ENCODE measurements at places on chromosomes 4 and X.

GRCh38 chr4:1788254-1788973 is 4.7 kb upstream of the FGFR3 start:
- DNase-seq = no peak

GRCh38 chrX:28625223-28625622 is 38.0 kb downstream of the IL1RAPL1 start:
- DNase-seq = no peak

DNA sequence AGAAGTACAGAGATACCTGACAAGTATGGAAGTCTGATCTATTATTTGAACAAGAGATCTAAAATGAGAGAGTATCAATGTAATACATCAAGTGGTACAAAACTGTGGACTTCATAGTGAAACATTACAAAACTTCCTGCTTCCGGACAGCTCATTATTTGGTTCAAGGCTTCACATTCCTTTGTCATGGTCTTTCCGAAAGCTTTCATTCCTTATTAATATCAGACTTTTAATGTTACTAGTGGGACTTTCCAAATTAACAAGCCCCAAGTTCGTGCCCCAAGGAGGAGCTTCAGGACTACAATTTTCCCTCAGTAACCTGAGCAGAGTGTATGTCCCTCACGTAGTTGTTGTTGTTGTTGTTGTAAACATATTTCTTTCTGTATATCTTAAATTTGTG is 1.2 kb downstream of the CHIC2 start:
- DNase-seq = no peak

DNA sequence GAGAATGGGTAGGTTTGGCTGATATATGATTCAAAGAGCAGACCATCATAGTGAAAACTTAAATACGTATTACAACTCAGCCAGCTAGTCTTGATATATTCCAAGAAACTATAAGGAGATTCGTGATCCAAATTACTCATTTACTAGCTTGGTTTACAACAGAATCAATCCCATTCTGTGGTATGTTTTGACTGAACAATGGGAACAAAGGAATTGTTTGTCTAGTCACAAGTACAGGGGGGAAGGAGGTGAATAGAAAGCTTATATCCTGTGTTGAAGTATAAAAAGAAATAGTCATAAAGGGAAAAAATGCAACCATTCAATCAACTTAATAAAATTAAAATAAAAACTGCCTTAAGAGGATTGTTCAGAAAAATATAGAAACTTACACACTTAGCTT is 17.0 kb downstream of the C4orf54 start:
- no peak for DNase-seq

GRCh38 chr4:77785669-77786068 is 33.5 kb downstream of the CNOT6L start:
- DNase-seq = no peak

DNA sequence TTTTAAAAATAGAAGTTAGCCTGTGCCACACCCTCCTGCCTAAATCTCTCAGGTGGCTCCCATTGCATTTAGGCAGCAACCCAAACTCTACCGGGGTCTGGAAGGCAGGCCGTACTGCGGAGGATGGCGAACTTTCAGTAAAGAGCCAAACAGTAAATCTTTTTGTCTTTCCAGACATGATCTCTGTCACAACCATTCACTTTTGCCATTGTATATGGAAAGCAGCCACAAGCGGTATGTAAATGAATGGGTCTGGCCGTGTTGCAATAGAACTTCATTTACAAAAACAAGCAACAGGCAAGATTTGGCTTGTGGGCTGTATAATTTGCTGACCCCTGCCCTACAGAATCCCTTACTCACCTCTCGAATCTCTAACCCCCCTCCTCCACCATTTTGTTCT is 3.3 kb downstream of the RADX start:
- DNase-seq = no peak

DNA sequence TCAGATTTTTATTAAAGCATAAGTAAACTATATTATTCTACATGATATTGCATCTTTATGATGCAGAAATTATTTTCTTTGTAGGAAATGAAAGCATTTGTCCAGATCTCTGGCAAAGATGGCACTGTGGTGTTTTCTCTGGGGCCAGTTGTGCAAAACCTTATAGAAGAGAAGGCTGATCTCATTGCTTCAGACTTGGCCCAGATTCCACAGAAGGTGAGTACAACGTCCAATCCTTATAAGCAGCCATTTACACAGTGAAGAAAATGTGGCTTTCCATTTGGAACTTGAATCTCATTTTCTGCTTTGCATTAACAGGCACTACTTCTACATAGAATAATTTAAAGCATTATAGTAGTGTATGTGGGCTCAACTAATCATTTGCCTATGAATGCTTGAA is 6.9 kb upstream of the UGT2B7 start:
- no peak for DNase-seq

GRCh38 chrX:10240918-10241317 is 84.1 kb downstream of the CLCN4 start:
- DNase-seq = no peak

- no peak for DNase-seq
Measured at GRCh38 chrX:111567542-111568255, 56.3 kb downstream of the SERTM2 start.

DNA sequence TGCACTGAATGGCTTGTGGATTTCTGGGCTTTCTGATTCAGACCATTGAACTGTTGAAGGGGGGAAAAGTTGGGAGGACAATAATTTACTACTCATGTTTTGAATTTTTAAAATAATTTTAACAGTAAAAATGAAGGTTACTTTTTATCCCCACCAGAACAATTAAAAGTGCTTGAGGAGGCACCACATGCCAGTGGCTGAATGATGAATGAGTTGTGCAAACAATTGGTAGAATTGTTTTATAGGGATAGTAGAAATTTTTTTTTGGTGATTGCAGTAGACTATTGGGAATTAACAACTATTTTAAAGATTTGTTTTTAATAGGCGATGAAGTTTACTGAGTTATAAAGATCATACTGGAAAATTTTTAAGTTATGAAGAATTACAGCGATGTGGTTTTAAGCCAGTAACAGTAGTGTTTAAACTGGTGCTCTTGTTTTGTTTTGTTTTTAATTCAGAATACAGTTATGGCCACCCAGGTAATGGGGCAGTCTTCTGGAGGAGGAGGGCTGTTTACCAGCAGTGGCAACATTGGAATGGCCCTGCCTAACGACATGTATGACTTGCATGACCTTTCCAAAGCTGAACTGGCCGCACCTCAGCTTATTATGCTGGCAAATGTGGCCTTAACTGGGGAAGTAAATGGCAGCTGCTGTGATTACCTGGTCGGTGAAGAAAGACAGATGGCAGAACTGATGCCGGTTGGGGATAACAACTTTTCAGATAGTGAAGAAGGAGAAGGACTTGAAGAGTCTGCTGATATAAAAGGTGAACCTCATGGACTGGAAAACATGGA is 2.7 kb downstream of the REST start:
- no peak for DNase-seq

GRCh38 chrX:151268836-151269235 is 92.5 kb downstream of the GPR50 start:
- DNase-seq = no peak

DNA sequence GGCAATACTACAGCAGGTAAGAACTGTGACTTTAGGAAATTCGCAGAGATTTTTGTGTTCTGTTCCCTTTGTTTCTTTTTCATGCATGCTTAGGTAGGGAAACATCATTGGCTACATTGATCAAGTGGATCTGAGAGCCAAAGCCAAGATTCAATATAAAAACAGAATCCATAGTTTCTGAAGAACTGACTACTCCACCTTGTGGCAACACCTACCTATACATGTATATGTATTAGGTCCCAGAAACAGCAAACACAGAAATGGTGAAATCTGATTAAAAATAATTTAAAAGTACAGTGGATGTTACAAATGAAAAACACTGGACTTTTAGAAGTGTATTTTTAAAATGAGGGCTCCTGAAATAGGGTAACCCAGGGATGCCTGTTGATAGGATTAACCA is 322.6 kb upstream of the MAOA start:
- no peak for DNase-seq

DNA sequence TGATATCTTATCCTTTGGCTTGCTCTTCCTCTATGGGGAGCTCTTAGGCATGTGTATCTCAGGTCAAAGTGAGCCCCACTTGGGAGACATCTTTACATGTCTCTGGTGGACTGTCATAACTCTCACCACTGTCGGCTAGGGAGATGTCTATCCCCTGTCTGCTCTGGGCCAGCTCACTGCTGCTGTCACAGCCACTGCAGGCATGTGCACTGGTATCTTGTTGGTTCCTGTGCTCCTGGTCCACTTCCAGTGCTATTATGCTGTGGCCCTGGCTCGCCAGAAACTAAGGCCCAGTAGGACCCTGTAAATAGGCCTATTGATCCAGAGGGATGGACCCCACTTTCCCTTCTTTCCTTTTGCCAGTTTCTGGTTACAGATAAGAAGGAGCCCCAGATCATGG is 56.6 kb upstream of the LAS1L start:
- no peak for DNase-seq

DNA sequence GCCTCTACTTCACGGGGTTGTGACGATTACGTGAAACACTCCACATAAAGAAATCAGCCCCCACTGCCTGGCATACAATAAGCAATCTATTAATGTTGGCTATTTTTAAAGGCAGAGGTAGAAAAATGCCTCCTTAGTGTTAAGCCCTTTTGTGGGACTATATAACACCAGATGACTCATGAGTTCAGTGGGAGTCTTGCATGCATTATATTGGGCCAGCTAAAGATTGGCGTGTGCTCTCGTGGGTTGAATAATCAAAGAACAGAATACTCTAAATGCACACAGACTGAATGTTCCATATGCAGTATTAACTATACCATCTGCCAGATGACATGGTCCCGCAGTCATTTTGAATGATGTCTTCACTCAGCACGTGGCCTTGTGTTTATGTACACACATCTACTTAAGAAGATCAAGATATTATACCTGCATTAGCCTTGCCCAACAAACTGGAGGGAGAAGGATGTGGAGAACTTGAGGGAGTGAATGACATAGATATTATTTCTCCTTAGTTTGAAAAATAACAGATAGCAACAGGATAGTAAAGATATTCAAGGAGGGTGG is 85.0 kb upstream of the MYOZ2 start:
- no peak for DNase-seq

DNA sequence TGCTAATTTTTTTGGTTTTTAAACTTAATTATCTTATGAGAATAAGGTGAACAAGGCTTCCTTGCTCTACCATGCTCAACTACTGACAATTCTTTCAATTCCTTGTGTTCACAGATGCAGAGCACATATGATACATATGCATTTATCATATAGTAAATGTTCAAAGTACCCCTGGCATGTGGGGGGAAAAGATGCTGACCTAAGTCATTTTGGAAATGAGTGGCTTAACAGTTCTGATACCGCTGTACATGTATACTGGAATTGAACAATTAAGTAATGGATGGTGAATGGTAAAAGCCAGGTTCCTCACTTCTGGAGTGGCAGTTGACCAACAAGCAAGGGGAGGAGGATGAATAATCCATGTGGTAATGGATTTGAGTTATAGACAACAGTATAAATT is 149.6 kb downstream of the NAF1 start:
- DNase-seq = no peak

- DNase-seq = no peak
Measured at GRCh38 chrX:119887721-119888425, 7.8 kb upstream of the AKAP14 start.

DNA sequence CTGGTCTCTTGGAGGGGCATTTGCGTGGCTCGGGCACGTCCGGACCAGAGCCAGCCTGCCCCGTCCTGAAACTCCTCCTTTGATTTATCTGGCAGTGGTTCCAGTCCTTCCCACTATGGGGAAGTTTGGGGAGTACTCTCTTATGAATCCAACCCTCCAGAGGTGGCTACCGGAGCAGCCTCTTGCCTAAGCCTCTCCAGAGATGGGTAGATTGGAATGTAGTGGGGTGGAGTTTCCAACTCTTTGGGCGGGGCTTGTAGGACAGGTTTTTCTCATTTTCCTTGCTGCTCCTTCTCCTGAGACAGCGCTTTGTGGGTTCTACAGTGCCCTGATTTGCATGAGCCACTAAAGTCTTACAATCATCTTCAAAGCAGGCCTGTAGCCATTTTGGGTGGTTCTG is 60.1 kb upstream of the XAGE1B start:
- DNase-seq = no peak

DNA sequence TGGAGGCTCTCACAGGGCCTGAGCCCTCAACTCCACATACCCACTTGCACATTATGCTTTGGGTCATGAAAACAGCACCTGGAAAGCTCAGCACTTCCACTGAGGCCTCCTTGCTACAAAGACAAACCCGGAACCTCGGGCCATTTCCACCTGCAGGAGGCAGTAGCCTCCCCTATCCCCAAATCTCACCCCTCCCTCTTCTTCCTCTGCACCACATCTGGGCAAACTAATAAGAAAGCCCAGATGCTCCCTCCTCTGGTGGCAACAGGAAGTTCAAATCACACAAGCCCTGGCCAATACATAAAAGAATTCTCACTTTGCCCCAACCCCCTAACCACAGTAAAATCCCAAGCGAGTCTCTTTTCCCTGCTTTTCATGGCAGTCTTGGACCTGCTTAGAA is 136.4 kb downstream of the MAPK10 start:
- DNase-seq = no peak

GRCh38 chr4:173488074-173488473 is 42.0 kb downstream of the HAND2 start:
- no peak for DNase-seq

GRCh38 chr4:75110061-75110460 is 177.1 kb downstream of the PARM1 start:
- no peak for DNase-seq

DNA sequence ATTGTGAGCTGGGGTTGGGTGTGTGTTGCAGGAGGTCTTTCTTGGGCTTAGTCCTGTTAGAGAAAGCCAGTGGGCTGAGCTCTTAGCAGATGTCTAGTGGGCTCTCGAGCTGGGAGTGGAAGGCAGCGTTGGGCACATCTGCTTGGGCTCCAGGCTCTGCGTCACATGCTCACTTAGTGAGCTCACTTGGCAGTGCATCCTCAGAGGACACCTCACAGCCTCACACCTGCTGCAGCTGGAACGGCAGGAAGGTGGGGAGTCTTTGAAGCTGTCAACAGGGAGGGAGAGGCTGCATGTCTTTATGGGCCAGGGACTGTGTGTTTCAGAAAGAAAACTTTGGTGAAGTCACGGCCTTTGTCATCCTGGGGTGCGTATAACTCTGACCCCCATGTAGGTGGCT is 82.2 kb downstream of the PSAPL1 start:
- DNase-seq = no peak

DNA sequence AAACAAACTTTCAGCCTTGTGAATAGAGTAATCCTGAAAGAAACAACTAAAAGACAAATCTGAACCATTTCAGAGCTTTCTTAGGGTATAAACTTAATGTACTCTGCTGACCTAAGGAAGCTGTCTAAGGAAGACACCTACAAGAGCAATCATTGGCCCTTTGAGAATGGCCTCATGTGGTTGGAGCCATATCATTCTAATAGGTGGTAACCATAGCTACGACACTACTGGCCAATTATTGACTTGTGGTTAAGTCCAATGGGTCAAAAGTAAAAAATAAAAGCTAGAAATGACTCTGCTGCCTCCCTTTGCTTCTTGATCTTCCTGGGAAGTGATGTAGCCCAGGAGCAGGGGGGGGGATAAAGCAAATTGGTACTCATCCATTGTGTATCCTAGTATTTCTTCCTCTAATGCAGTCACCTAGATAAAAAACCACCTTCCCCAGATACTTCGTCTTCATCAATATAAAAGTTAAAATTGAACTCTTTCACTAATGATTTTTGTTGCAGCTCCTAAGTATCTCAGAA is 547.0 kb downstream of the ARAP2 start:
- DNase-seq = no peak

All from activated CD8-positive, alpha-beta memory T cell treated with anti-CD3 and anti-CD28 coated beads for 4 hours (primary cell).